ENCODE measurements at places on chromosomes 5 and 9.

DNA sequence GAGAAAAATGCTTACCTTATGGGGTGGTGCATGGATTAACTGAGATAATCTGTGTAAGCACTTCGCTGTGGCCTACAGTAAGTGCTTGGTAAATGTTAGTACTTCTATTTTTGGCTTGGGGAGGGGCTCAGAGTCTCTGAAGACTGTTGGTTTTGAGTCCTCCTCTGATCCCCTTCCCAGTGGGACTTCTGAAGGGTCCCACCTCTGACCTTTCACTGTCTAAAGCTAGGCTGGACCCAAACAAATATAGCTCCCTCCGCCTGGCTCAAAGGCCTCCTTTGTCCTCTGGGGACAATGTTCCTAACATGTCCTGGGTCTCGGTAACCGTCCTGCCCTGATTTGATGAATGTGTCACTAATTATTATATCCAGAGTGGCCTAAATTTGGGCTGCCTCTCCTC, 34.8 kb downstream of the CAMK2A start:
- DNase-seq: no peak

- no peak for DNase-seq
Observed at GRCh38 chr5:131322926-131323325, 59.1 kb downstream of the CDC42SE2 start.

DNA sequence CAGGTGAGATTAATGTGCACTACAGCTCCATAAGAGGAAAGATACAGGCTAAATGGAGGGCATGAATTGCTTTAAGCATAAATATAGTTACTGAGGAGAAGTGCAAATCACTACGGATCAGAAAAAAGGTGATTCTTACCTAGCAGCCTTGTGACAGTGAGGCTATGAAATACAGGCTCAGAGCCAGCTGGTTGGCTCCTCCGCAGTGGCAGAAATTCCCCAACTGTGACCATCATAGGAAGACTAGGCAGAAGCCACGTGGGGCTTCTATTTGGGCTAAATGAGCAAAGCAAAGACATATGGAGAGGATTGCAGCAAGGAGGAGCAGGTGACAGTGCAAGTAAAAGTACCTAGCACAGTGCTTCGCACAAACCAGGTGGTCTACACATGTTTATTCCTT, 40.5 kb downstream of the CDO1 start:
- DNase-seq: no peak

DNA sequence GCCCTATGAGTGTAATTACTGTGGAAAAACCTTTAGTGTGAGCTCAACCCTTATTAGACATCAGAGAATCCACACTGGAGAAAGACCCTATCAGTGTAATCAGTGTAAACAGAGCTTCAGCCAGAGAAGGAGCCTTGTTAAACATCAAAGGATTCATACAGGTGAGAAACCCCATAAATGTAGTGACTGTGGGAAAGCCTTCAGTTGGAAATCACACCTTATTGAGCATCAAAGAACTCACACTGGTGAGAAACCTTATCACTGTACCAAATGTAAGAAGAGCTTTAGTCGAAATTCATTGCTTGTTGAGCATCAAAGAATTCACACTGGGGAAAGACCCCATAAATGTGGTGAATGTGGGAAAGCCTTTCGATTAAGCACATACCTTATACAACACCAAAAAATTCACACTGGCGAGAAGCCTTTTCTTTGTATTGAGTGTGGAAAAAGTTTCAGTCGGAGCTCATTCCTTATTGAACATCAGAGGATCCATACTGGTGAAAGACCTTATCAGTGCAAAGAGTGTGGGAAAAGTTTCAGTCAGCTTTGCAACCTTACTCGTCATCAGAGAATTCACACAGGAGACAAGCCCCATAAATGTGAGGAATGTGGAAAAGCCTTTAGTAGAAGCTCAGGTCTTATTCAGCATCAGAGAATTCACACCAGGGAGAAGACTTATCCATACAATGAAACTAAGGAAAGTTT, 9.9 kb downstream of the ZNF189 start:
- DNase-seq: no peak

DNA sequence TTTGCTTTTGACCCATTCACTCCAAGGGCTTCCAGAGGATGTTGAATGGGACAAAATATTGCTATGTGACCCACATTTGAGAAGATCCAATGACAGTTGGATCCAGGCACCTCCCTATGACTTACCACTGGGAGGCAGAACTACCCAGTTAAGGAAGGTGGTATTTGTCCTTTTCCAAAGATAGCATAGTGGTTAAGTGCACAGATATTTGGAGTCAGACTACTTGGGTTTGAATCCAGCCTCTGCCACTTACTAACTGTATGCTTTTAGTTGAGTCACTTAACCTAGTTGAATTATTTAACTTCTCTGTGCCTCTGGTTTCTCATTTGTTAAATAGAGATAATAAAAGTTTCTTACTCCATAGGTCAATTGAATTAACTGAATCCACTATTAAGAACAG, 74.5 kb upstream of the PALM2AKAP2 start:
- DNase-seq: no peak

GRCh38 chr5:78004559-78004958, 228.4 kb upstream of the TBCA start:
- DNase-seq: no peak

GRCh38 chr5:176740131-176740701, 70.1 kb upstream of the UNC5A start:
- no peak for DNase-seq

All from NCI-H2081 (cell line).